ENCODE measurements at places on chromosomes 11 and 22.

GRCh38 chr22:27647540-27647939 lies 154.0 kb downstream of the MN1 start:
- no peak for DNase-seq

DNA sequence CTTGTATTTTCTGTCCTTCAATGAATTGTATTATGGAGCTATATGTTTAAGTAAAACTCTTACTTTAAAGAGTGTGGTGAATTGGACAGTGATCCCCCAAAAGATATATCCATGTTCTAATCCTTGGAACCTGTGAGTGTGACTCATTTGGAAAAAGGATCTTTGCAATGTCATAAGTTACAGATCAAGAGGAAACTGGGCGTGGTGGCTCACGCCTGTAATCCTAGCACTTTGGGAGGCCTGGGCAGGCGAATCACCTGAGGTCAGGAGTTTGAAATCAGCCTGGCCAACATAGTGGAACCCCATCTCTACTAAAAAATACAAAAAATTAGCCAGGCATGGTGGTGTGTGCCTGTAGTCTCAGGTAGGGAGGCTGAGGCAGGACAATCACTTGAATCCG lies 36.7 kb downstream of the ELF5 start:
- DNase-seq, result no peak

DNA sequence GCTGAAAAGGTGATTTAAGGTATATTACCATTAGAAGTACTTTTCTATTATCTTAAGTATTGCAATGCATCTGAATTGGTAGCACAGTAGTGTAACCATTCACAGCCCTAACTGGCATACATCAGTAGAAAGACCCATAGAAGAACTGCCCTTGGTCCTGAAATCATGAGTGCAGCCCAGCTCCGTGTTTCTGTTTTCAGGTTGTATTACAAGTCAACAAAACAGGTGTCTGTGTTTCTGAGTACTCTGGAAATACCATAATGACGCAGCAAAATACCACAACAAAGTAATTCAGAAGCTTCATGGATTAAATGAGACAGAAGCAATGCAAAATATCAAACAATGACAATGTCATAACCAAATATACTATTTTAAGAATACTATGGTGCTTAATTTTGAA lies 226.3 kb downstream of the OPCML start:
- DNase-seq, result no peak

- no peak for DNase-seq
Observed at GRCh38 chr11:68570691-68571090, 110.1 kb downstream of the PPP6R3 start.

DNA sequence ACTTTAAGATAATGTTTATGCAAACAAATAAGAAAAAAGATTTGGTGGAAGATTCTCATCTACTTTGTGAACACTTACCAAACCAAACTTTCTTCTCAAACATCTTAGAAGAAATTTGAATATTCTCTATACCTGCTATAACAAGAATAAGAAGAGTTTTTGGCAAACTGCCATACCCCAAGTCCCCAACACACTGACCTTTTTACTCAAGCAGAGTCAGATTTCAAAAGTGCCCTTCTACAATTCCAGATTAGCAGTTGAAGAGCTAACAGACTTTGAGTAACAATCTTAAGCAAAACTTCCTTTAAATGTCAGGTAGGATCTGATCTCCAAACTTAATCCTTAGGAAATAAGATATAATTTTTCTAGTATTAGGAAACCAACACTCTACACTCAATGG lies 33.9 kb downstream of the TSG101 start:
- DNase-seq, result no peak

DNA sequence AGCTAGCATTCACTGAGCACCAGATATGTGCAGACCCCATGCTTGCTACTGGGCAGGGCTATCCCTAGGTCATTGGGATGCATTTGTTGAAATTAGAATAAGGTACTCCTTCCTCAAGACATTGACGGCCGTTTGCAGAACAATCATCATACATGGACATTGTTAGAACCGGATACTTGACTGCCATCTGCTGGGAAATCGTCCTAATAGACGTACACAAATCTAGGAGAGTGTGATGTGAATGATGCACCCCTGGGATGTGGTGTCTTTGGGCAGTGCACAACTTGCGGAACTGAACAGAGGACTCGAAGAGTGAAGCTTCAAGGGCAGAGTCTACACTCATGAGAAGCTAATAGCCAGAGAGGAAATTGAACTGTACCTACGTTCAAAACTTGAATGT lies 35.9 kb downstream of the MYO18B start:
- no peak for DNase-seq

- DNase-seq, result peak; percentile 13
Observed at GRCh38 chr11:746289-747157, 741 bp upstream of the TALDO1 start.

GRCh38 chr11:114848027-114848426 lies 169.7 kb downstream of the NXPE2 start:
- DNase-seq, result no peak

DNA sequence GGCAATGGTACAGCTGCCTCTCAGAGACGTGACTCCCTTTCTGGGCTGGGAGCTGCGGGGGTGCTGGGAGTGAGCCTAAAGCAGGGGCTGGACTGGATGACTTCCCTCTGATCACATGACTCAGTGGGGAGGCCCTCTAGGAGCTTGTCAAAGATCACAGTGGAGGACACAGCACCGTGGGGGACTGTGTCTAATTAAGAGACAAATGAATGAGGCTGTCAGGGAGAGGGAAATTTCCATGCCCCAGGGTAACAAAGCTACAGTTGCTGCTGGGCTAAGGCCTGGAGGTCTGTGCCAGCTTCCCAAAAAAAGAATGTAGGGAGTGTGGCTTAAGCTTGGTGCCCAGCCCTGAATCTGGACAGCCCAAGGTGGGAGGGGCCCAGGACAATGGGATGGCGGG lies 262.8 kb upstream of the PLET1 start:
- no peak for DNase-seq

GRCh38 chr11:33334627-33335026 lies 77.4 kb downstream of the HIPK3 start:
- no peak for DNase-seq
